ENCODE measurements at places on chromosomes 3 and 15.
A peak's percentile ranks its signal among the peaks of the same experiment; 100 is the strongest.

- DNase-seq: peak; percentile 49
Measured at GRCh38 chr15:57551715-57552677, 39.7 kb upstream of the MYZAP start.

- no peak for DNase-seq
Measured at GRCh38 chr15:82653483-82654168, 6.5 kb upstream of the CPEB1 start.

GRCh38 chr3:109122690-109123089, 4.8 kb upstream of the MORC1 start:
- no peak for DNase-seq

GRCh38 chr3:124972457-124972856, 37.9 kb upstream of the MUC13 start:
- no peak for DNase-seq

- no peak for DNase-seq
Measured at GRCh38 chr15:94655249-94655880, 424.0 kb downstream of the MCTP2 start.

- no peak for DNase-seq
Measured at GRCh38 chr3:152790651-152791387, 44.1 kb upstream of the P2RY1 start.

- DNase-seq: no peak
Measured at GRCh38 chr15:95868450-95868849, 462.1 kb upstream of the NR2F2 start.

DNA sequence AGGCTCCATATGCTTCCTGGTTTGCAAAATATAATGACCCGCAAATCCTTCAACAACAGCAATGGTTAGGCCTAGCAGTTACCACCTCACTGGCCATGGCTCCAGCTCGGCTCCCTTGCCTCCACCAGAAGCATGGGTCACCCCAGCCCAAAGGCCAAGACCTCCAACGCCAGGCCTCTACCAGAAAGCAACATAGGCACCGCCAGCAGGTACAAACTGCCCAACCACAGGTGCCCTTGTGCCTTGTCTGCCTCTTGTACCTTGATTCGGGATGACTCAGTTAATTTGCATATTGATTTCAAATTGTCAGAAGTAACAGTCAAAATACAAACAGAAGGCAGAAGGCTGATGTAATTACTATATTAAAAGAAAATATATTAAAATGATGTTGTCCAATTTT, 124.7 kb downstream of the IL5RA start:
- no peak for DNase-seq

- DNase-seq: no peak
Measured at GRCh38 chr15:83077491-83078230, 10.6 kb upstream of the BTBD1 start.

- no peak for DNase-seq
Measured at GRCh38 chr3:8273479-8273878, 228.1 kb upstream of the LMCD1 start.

DNA sequence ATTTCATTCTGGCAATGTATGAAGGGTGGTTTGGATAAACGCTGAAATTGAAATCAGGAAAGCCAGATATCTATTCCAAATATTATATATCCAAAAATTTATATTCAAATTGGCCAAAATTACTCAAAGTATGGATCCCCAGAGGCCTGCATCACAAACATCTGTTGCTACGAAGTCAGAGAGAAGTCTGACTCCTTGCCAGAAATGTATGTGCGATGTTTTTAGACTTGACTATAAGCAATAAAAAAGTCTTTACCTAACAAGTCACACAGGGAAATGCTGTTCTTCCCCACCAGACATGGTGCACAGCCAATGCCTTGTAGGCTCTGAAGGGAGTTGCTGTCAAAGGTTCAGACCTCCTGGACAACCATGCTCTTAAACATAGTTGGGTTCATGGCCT, 533.1 kb downstream of the OTOL1 start:
- DNase-seq: no peak

DNA sequence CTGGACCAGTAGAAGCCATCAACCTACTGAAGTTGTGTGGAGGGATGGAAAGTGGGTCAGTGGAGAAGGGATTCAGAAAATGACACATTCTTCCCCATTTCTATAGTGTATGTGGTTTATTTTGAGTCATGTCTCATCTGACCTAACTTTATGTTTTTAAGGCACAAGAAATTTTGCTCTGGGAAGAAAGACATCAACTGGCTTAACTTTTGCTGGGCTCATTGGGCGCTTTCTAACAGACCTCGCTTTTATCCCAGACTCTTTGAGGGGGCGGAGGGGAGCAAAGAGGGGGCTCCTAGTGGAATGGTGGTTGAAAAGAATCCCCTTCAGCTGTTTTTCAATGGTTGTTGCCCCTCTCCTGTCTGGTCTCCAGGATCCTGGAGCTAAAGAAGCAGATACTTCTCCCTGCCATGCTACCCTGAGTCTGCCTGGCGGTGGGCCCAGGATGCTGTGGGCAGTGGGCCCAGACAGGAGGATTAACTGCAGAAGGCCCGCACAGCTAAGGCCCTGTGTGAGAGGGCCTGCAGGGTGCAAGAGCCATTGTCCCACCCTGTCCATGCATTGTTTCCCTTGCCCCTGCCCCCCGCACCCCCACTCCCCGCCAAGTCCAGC, 14.5 kb downstream of the CSRNP1 start:
- no peak for DNase-seq

GRCh38 chr3:171198781-171199472, 172.4 kb upstream of the SLC2A2 start:
- DNase-seq: no peak

- DNase-seq: no peak
Measured at GRCh38 chr3:165830746-165831145, 6.5 kb downstream of the BCHE start.

DNA sequence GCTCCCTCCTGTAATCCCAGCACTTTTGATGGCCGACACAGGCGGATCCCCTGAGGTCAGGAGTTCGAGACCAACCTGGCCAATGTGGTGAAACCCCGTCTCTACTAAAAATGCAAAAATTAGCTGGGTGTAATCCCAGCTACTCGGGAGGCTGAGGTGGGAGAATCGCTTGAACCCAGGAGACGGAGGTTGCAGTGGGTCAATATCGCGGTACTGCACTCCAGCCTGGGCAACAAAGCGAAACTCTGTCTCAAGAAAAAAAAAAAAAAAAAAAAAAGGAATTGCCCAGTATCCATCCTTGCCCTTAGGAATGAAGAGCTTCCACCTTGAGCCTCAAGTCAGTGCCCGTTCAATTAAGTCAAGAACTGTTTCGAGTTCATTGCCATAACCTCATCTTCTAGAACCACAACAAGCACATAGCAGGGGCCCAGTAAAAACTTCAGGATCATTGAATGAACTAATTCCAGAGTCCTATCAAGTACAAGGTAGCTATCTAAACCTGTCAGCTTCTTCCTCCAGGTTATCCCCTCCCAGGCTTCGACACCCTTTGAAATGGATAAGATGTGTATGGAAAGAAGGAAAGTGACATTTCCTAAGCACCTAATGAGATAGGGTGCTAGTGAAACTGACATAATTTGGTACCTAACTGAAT, 826 bp downstream of the DBR1 start:
- DNase-seq: no peak

- peak; percentile 1 for DNase-seq
Measured at GRCh38 chr3:189587664-189588040, 43.5 kb upstream of the TP63 start.

DNA sequence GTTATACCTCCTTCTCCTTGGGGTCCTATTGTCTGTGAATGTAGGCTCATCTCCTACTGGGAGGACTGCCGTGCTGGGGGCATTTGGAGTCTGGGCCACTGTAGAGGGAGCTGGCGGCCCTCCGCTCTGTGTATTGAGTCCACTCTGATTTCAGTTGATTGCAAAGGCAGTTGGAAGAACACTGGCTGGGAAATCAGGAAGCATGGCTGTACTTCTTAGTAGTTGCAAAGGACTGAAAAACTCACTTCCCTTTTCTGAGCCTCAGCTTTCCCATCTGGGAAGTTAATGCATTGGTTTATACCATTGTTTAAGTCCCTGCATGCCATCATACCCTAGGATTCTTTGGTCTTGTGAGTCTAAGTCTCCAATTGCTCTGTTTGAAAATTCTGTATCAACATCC, 46.7 kb downstream of the TMED3 start:
- DNase-seq: no peak

DNA sequence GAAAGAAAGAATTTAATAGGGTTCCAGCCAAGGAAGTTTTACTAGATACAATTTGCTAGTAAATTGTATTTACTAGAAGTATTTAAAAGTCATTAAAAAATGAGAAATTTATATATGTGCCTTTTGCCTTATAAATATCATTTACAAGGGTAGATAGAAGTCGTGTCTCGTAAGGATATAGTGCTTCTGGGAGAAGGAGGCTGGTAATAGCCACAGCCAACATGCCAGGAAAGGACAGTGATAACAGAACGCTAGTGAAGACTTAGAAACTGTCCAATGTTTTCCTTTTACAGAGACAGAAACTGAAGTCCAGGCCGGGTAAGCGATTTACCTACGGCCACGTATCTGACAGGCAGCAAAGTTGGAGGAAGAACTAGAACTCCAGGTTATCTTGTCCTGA, 113.5 kb upstream of the LRRN1 start:
- DNase-seq: no peak

GRCh38 chr3:10238345-10239183, 9.7 kb upstream of the TATDN2 start:
- DNase-seq: no peak

- DNase-seq: no peak
Measured at GRCh38 chr3:121473001-121473400, 72.8 kb downstream of the POLQ start.

GRCh38 chr3:17747174-17747889, 4.9 kb upstream of the TBC1D5 start:
- DNase-seq: no peak

GRCh38 chr15:97745481-97746071, 214.9 kb upstream of the ARRDC4 start:
- no peak for DNase-seq

- peak; percentile 65 for DNase-seq
Measured at GRCh38 chr3:5138214-5138981, 16.3 kb downstream of the ARL8B start.

GRCh38 chr15:82958638-82959037, 6.1 kb upstream of the HOMER2 start:
- DNase-seq: no peak

GRCh38 chr15:82643992-82644391, 3.2 kb downstream of the CPEB1 start:
- DNase-seq: no peak

DNA sequence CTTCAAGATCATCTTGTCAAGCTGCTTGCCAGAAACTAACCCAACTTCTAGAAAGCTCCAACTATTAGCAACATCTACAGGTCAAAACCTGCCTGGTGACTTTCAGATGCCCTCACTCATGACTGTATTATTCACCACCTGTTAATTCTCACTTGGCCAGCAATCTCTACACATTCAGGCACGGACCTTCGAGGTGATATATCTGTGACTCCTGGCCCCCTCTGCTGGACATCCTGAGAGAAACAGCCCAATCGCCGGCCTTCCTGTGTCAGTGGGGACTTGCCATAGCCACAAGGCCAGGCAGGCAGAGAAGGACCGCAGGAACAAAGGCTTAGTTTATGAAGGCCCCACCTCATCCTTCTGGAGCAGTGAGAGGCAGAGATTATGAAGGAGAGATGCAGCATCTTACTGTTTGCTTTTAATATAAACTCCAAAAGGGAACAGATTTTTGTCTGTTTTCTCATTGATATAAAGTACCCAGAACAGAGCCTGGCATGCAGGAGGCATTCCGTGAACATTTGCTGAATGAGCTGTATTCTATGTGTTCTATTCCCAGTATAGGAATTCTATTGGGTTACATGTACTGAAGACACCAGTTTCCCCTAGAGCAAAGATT, 24.4 kb upstream of the OCA2 start:
- DNase-seq: peak; percentile 68

DNA sequence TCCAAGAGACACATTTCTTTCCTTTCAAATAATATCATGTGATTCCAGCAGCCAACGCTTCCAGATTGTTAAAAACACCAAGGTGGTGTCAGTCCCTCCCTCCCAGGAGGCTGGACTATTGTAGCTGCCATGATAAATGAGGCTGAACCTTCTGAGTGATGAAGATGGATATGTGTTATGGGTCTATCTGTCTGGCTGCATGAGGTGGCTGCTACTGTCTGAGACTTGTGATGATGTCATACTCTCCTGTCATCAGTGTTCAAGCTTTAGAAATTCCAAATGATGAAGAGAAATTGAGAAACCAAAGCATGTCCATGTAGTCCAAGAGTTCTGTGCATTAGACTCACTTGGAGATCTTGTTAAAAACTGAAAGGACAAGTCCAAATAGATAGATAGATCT, 683.0 kb downstream of the NTRK3 start:
- DNase-seq: no peak

- no peak for DNase-seq
Measured at GRCh38 chr3:181726351-181727330, 14.9 kb downstream of the SOX2 start.

- no peak for DNase-seq
Measured at GRCh38 chr3:189883113-189883753, 237.5 kb downstream of the P3H2 start.

DNA sequence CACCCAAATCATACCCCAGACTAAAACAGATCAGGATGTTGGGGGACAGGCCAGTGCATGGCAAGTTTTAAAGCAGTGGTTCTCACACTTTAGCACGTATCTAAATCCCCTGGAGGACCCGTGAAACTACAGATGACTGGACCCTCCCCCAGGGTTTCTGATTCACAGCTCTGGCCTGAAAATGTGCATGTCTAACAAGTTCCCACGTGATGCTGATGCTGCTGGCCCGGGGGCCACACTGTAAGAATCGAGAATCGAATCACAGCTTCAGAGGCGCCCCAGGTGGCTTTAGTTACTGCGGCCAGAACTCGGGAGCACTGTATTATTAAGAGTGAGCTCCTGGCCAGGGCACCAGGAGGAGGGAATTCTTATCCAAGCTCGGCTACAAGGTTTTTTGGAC, 11.6 kb downstream of the ADAMTS17 start:
- no peak for DNase-seq

DNA sequence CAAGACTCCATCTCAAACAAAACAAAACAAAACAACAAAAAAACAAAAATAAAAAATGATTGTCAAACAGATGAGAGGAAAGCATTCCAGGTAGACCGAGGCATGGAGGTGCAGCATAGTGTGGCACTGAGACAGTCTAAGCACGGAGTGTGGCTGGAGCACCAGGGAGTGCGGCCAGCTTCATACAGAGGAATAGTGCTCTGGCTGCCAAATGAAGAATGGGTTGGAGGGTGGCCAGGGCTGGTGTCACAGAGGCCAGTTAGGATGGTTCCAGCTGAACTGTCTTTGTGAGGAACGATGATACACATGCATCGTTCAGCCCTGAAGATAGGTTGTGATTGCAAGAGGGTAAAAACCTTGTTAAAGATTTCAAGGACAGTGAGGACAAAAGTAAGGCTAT, 28.3 kb downstream of the MITF start:
- no peak for DNase-seq

DNA sequence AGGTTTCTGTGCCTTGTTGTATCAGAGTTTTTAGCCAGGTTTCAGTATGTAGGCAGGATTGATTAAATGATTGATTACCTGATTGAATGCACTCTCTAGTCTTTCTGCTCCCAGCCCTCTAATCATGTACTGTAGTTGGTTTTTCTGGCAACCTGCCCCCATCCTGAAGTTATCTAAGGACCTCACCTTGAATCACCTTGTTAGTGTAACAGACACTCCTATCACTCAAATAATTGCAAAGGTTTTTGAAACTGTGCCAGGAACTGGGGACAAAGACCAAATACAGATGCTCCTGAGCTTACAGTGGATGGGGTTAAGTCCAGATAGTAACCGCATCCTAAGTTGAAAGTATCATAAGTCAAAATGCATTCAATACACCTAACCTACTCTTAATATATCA, 141.5 kb upstream of the EIF1B start:
- no peak for DNase-seq

Measured in fibroblast of gingiva (primary cell).